Stimulated activated CD4-positive, alpha-beta T cell treated with anti-CD3 and anti-CD28 coated beads, Interleukin-15, amount 100 ng/mL, for 1 hour (primary cell): ENCODE measurements at places on chromosomes 4 and X.

- no peak for DNase-seq
These were observed 56.0 kb downstream of the ZFYVE28 start for GRCh38 chr4:2362266-2363055.

DNA sequence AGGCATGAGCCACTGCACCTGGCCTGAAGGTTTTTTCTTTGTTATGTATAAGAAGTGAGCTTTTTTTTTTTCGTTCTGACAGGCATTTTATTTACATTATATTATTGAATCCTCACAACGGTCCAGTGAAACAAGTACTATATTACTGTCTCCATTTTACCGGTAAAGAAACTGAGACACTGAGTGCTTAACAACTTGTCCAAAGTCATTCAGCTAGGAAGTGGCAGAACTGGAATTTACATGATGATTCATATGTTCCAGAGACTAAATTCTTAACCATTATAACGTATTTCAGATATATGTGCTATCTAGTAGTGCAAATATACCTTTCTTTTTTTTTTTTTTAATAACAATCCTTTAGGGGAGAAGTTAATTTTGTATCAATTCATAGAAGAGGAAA, 18.4 kb upstream of the SLC6A14 start:
- DNase-seq: no peak

DNA sequence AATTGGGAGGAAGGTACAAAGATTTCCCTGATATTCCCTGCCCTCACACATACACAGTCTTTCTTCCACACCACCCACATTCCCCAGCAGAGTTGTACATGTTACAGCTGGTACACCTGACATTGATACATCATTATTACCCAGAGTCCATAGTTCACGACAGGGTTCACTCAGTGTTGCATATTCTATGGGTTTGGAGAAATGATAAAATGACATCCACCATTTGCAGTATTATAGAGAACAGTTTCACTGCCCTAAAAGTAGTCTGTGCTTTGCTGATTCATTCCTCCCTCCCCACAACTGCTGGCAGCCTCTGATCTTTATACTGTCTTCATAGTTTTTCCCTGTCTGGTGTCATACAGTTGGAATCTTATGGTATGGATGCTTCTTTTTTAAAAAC, 15.0 kb downstream of the AGA start:
- no peak for DNase-seq

DNA sequence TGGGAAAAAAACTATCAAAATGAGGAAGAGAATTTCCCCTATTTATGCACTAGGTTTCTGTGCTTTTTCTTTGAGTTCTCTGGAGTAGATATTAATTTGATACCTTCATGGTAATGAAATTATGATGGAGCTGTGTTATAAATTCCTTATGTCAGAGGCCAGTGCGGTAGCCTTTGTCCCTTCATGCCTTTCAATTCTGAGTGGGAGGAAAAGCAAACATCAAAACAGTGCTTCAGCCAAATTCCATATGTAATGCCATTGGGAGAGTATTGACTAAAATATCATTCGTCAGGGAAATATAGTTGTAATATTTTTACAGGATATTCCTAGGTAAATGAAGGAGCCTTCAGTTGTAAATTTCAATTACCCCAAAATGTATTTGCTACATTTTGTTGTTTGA, 17.5 kb upstream of the RGN start:
- DNase-seq: no peak

GRCh38 chr4:186345184-186345583, 79.2 kb downstream of the F11 start:
- DNase-seq: no peak

GRCh38 chr4:10963958-10964703, 279.6 kb upstream of the CLNK start:
- DNase-seq: no peak

DNA sequence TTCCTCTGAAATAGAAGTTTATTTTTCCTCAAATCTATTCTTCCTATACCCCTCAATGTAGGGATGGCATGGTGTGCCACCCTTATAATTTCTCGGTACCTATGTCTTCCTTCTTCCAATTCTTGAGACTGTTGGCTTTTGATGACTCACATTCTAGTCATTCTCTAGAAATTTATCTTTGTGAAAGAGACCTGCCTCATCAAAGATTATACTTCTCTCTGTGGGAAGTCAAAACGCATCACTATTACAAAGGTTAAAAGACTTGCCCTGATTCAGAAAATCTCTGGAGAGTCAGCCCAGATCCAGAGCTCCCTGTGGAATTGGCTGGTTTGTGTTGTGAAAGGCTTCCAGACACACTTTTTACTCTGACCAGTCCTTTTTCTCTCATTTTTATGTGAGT, 65.9 kb upstream of the FSTL5 start:
- DNase-seq: no peak

GRCh38 chr4:67333664-67334063, 211.6 kb downstream of the CENPC start:
- DNase-seq: no peak

DNA sequence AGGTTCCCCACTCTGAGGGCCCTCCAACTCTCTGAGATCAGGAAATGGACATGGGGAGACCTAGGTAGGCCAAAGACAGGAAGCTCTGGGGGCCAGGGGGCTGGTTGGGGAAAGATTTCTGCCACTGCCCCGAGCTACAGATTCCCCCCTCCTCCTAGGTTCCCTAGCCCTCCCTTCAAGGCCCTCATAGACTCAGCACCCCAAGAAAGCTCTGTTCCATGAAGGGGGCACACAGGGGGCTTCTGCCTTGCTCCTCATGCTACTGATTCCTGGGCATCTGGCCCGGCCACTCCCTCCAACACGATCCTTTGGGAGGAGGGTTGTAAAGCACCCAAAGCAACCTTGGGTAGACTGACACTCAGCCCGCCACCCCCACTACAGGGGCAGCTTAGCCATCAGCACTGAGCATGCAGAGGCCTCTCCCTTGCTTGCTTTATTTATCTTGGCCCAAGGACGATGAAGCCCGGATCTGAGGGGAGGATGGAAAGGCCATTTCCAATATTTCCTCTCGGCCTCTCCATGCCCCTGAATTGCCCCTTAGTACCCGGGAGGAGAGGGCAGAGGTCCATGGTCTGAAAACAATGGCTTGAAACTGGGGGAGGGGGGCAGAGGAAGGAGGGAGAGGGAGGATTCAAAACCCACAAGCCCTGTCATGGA, 146.7 kb downstream of the PJA1 start:
- DNase-seq: no peak

GRCh38 chr4:825971-826330, at the start of gene CPLX1:
Gene CPLX1 (minus strand): TSS chr4:826129. CDS start chr4:824522, 1,607 bp downstream.
- no peak for DNase-seq

- DNase-seq: no peak
These were observed 9.8 kb upstream of the BCOR start for GRCh38 chrX:40107291-40108161.

DNA sequence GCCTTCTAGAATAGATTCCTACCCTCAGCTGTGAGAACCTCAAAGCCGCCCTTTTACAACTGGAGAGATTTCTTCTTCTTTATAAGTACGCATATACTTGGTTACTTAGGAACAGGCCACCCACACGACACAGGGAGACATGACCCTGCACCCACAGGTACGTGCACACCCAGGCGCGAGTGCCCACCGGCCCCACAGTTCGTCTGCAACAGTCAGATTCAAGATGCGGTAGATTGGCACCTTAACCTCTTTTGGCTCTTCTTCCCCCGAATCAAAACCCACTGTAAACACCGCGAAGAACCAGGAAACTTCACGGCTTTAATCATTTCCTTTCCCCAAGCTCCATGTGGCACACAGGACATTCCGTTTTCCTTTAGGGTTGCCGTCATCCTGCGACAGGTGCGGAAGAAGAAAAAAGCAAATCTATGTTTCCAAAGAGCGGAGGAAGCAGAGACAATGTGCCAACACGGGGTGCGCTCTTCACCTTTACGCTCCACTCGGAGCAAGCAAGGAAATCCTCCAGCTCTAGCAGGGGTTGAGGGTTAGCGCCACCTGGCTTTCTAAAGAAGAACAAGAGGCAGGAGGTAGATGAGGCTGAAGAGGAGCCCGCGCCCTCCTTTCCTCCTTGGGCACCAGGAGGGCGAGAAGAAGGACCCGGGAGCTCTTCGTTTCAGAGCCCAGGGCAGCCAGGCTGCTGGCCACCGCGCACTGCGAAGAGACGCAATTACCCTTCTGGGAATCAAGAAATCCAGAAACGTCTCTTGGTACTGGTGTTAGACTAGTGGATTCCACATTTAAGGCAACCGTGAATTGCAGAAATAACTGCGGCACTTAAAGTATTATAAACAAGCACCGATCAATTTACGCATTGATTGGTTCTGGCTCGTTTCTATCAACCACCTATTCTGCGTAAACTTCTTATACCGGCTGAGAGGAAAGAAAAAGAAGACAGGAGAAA, 35.7 kb downstream of the HAND2 start:
- no peak for DNase-seq

DNA sequence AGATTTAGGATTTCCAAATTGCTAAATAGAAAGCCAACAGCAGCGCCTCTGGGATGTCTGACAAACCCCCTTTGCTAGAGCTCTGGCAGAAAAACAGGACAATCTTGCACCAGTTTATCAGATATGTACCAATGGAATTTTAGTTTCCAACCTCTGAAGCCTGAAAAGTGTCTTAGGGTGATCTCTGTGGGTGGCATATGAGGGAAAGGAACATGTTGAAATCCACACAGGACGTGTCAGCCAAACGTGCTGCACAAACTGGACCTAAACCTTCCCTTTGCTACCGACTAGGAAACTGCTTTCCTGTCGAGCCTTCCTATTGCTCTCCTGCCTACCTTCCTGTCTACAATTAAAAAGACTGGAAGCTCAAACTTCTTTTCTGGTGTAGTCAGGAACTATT, 53.5 kb downstream of the REELD1 start:
- no peak for DNase-seq

GRCh38 chr4:123023647-123024046, 101.2 kb upstream of the NUDT6 start:
- DNase-seq: no peak
